ENCODE measurements at places on chromosomes 7 and 10.

GRCh38 chr7:139061416-139061815, 25.6 kb upstream of the ZC3HAV1L start:
- DNase-seq = no peak

GRCh38 chr10:70283445-70284399, at the start of gene NPFFR1:
Gene NPFFR1 (minus strand): TSS chr10:70284004. CDS start chr10:70283676, 328 bp downstream.
- DNase-seq = no peak

GRCh38 chr10:110176141-110177030, 31.0 kb upstream of the MXI1 start:
- no peak for DNase-seq

DNA sequence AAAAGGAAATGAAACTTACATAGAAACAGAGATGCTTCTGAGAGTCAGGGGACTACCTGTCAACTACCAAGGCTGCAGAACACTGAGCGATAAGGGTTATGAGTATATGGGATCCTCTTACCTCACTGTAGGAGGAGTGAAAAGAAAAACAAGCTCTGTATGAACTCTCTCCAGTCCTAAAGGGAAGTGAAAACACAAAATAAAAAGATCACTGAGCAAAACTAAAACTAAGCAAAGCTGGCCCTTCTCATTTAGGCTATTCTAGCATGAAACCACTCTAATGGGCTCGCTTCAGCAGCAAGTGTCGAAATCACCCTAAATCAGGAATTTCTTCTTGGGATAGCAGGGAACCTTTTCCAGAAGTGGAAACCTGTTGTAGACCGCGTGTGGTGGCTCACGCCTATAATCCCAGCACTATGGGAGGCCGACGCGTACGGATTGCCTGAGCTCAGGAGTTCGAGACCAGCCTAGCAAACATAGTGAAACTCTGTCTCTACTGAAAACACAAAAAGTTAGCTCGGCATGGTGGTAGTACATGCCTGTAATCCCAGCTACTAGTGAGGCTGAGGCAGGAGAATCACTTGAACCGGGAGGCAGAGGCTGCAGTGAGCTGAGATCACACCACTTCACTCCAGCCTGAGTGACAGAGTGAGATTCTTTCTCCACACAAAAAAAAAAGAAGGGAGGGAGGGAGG, 27.0 kb downstream of the DCLRE1C start:
- DNase-seq = no peak

GRCh38 chr10:110670335-110670734, 26.2 kb downstream of the RBM20 start:
- no peak for DNase-seq

GRCh38 chr10:129628823-129629222, 161.8 kb downstream of the MGMT start:
- no peak for DNase-seq

GRCh38 chr10:68562661-68563570, 2.8 kb downstream of the TET1 start:
- DNase-seq = no peak
